ENCODE measurements at places on chromosomes 7 and 10. TPM values are rescaled to one million over a fixed set of nuclear protein-coding genes. Genes with fewer than 3 reads are reported as not detected.

Gene HMX2
- total RNA-seq = not detected

Gene ZNF789
- total RNA-seq = 18.9 TPM

Gene DENND11
- 26.5 TPM for total RNA-seq

Gene SFTPD
- total RNA-seq = not detected

Gene TLX1
- not detected for total RNA-seq

Gene ST8SIA6
- total RNA-seq = not detected

Gene PPIA
- 3,069 TPM for total RNA-seq

Gene EGR2
- 0.68 TPM for total RNA-seq

Gene ADRA2A
- total RNA-seq = 5.4 TPM

Gene LCOR
- total RNA-seq = 50.1 TPM

Gene C10orf95
- total RNA-seq = 0.57 TPM

DNA sequence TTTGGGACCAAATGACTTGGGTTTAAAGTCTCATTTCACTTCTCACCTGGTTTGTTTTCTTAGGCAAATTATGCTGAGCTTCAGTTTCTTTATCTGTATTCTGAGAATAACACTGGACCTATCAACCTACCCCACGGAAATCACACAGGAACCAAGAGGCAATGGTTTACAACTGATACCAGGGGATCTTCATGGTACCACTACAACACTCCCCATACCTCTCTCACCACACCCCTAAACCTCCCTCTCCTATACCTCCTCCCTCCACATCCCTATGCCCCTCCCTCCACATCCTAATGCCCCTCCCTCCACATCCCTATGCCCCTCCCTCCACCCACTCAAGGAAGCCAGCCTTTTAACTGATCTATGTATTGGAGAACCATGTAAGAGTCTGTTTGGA lies 9.9 kb downstream of the FAM204A start:
- H3K27ac ChIP-seq = no peak overlapping the region
- H3K4me3 ChIP-seq = no peak overlapping the region
- no peaks in the 10 kb centered on the region for H3K4me1 ChIP-seq
- no peak for DNase-seq
- H3K27me3 ChIP-seq = no peaks in the 10 kb centered on the region

DNA sequence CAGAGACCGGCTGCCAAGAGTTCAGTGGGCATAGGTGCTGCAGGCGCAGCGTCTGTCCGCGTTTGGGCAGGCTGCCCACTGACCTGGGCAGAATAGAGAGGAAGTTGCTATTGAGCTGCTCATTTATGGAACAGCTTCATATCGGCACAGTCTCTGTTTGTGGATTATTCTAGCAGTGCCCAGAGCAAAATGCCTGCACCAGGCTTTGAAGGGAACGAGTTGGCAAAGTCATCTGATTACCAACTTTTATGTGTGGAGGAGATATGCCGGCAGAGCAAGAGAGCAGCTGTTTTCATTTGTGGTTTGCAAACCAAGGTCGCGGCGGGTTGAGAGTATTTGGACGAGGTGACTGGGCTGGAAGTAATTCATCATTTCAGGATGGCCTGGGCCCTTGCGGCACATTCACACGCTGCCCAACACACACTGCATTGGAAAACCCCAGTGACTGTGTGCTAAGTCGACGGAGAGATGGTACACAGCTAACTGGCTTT lies 228.5 kb downstream of the TCERG1L start:
- no peak overlapping the region for H3K27ac ChIP-seq
- H3K4me1 ChIP-seq = no peaks in the 10 kb centered on the region
- H3K27me3 ChIP-seq = no peaks in the 10 kb centered on the region
- no peak overlapping the region for H3K4me3 ChIP-seq
- H3K36me3 ChIP-seq = no peaks in the 10 kb centered on the region
- DNase-seq = no peak

DNA sequence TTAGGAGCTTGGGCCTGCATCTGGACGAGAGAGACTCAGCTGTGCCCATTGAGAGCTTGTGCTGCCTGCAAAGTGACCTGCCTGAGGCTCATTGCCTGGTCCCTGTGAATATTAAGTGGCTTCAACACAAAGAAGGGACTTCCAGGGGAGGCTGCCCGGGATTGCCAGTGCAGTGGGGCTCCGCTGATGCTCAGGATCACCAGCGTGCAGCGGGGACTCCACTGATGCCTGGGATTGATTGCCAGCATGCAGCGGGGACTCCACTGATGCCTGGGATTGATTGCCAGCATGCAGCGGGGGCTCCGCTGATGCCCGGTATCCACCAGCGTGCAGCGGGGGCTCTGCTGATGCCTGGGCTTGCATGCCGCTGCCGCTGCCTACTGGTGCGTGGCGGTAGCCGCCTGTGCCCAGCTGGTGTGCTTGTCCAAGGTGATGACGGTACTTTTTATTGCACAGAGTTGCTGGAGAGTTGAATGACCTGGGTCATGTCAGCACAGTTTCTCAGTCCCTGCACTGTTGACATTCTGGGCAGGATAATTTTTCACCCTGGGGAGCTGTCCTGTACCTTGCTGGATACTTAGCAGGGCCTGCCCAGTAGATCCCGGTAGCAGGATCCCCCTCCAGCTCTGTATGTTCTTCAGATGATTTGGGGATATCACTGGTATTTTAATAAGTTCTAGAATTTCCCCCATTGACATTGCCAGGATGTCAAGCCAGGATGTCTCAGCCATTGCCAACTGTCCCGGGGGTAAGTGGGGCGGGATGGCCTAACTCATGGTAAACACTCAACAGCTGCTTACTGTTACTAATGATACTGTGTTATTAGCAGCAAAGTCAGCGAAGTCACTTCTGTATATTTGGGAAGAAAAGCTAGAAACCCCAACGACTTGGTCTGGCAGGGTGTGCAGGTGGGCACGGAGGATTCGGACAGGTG lies 13.0 kb downstream of the DOCK1 start:
- no peaks in the 10 kb centered on the region for H3K4me1 ChIP-seq
- no peaks in the 10 kb centered on the region for H3K36me3 ChIP-seq
- no peaks in the 10 kb centered on the region for H3K27me3 ChIP-seq

DNA sequence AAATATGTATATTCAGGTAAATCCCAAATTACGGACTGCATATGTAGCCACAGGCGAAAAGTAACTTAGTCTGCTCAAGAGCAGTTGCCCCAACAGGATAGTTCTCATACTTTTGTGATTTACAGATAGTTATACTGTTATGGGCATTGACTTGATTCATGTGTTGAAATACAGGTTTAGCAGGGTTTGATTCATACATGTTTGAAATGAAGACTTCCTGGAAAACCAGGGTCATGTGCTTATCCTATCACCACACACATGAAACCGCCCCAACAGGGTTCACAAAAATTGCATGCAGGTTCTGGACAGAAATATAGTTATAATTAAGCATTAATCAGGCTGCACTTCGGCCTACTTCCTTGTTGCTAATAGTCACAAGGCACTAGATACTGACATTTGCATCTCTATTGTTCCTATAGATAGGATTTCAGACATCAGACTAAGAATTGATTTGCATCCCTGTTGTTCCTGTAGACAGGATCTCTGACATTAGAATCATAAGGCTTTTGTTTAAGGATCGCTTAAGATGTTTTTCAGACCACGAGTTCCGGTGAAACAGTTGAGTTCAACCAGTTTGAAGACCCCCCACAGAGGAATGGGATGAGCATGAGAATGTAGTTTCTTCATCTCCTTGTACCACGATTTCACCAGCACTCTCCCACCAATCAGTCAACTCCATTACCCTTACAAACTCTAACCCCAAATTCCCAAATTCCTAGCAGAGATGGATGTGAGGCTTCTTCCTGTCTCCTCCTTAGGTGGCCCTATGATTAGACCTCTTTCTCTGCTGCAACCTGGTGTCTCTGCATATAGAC lies 2.0 kb upstream of the ZNF398 start:
- H3K27me3 ChIP-seq = no peaks in the 10 kb centered on the region
- H3K4me3 ChIP-seq = peak overlapping the region; percentile 45
- DNase-seq = peak; percentile 79
- H3K36me3 ChIP-seq = peaks cover 54% of the 10 kb centered on the region
- H3K27ac ChIP-seq = peak overlapping the region; percentile 90

DNA sequence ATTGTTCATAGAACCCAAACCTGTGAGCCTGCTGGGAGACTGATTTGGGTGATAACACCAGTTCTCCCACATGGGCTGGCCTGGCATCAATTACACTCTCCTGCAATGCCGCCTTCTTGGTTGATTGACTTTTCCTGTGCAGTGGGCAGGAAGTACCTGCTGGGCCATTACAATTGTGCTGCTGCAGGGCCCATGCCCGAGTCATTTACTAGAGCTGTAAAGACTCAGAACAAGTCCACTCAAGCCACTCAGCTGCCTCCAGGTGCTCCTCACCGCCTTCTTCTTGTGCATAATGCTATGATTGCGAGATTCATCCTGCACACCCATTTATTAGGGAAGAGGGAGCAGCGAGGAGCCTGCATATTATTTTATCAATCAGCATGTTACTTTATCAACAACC lies 264.0 kb downstream of the TCERG1L start:
- H3K36me3 ChIP-seq = peaks cover 3% of the 10 kb centered on the region
- H3K4me1 ChIP-seq = no peaks in the 10 kb centered on the region
- no peaks in the 10 kb centered on the region for H3K27me3 ChIP-seq
- H3K4me3 ChIP-seq = no peak overlapping the region

DNA sequence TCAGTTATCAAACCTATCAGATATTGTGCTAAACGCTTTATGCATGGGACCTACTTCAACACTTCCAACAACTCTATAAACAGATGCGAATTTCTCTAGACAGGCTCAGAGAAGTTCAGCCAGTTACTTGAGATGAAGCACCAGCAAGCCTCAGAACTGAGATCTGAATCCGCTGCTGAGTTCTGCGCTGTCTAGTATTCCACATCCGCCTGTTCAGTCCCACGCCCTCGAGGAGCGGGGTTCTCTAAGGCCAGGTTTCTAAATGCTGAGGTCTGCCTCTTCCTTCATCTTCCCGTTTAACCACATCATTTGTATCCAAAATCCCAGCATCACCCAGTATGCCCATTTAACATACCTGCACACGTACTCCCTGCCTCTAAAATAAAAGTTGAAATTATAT lies 297.8 kb upstream of the ZNF32 start:
- no peaks in the 10 kb centered on the region for H3K4me1 ChIP-seq
- no peaks in the 10 kb centered on the region for H3K36me3 ChIP-seq
- no peaks in the 10 kb centered on the region for H3K27me3 ChIP-seq
- H3K4me3 ChIP-seq = no peak overlapping the region
- no peak overlapping the region for H3K27ac ChIP-seq

GRCh38 chr7:149027611-149028345 lies 527 bp downstream of the PDIA4 start:
- peaks cover 25% of the 10 kb centered on the region for H3K4me1 ChIP-seq
- peaks cover 55% of the 10 kb centered on the region for H3K36me3 ChIP-seq
- peak overlapping the region; percentile 98 for H3K27ac ChIP-seq
- H3K4me3 ChIP-seq = peak overlapping the region; percentile 94
- no peaks in the 10 kb centered on the region for H3K27me3 ChIP-seq

DNA sequence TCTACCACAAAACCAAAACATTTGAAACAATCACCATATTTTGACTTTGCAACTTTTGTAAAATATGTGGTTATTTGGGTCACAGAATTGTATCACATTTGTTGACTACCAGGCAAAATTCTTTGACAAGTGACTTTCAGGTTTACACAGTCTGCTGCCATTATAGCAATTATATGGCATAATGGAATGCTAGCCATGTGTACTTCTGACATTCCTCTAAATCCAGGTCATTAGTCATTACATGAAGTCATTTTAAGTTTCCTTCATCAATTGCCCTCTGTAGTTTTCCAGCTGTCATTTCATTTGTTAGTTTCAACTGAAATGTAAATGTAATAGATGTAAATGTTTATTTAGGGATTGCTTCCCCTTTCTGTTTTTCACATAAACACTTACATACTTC lies 137.5 kb downstream of the IMMP2L start:
- no peaks in the 10 kb centered on the region for H3K27me3 ChIP-seq
- H3K4me3 ChIP-seq = no peak overlapping the region
- no peaks in the 10 kb centered on the region for H3K36me3 ChIP-seq
- no peak overlapping the region for H3K27ac ChIP-seq
- peaks cover 8% of the 10 kb centered on the region for H3K4me1 ChIP-seq
- DNase-seq = no peak

DNA sequence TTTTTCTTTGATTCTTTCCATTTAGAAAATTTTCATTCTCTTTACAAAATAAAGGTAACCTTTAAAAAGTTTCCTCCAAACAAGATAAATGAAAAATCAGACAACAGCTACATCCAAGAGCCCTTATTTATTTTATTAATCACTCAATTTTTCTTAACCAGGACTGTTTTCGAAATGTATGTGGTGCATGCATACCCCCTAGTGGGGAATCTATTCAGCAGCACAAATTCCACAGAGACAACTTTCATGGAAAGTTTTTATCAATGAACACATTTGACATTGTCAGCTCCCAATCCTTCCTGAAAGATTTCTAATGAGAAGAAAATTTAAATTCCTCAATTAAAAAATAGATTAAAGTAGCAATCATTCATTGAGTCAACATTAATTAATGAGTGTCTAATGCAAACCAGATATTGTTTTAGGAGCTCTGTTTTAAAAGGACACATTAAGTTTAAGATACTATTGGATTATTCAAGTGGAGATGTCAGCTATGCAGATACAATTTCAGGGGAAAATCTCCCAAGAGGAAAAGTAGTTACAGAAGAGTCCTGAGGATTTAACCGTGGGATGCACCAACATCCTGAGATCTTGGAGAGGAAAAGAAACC lies 5.2 kb upstream of the HTR7 start:
- H3K27ac ChIP-seq = no peak overlapping the region
- H3K4me1 ChIP-seq = no peaks in the 10 kb centered on the region
- DNase-seq = peak; percentile 9
- H3K27me3 ChIP-seq = peaks cover 35% of the 10 kb centered on the region

- no peak overlapping the region for H3K27ac ChIP-seq
- no peaks in the 10 kb centered on the region for H3K27me3 ChIP-seq
- DNase-seq = no peak
Measured at GRCh38 chr7:105748701-105749100, 127.7 kb downstream of the ATXN7L1 start.

DNA sequence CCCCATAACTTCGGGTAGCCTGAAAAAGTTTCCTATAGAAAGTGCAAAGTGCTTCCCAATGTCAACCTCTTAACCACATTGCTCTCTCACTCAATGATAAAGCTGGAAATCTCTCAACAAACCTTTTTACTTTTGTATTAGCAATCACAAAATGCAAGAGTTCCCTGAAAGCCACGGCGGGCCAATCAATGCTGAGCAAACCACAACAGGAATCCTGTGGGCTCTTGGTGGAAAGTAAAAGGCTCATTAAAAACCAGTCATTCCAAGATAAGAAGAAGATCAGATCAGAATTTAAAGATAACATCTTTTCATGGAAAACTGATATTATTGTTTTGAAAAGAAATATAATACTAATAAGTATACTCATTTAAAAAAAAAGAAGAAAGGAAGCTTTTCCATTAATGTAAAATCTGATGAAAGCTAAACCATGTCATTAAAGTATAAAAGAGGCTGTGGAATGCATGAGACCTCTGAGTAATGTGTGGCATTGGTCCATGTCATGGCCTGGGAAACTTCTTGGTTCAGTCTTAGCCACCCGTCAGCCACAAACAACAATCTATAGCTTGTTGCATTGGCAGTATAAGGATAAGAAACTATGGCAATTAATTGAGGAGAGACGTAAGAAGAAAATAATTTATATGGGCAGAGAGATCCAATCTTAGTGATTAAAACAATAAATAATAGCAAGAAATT lies 1066.1 kb upstream of the SORCS1 start:
- H3K4me1 ChIP-seq = no peaks in the 10 kb centered on the region
- no peak overlapping the region for H3K4me3 ChIP-seq
- H3K36me3 ChIP-seq = no peaks in the 10 kb centered on the region
- H3K27ac ChIP-seq = no peak overlapping the region
- no peaks in the 10 kb centered on the region for H3K27me3 ChIP-seq
- no peak for DNase-seq

Data from Calu3 (cell line).